RKO (cell line): ENCODE measurements at places on chromosomes 6 and 20.
A peak's percentile ranks its signal among the peaks of the same experiment; 100 is the strongest.

- peak; percentile 8 for DNase-seq
Observed at GRCh38 chr6:56961151-56961550, 6.2 kb downstream of the BEND6 start.

- no peak for DNase-seq
Observed at GRCh38 chr6:31767096-31767645, 4.7 kb downstream of the SAPCD1 start.

DNA sequence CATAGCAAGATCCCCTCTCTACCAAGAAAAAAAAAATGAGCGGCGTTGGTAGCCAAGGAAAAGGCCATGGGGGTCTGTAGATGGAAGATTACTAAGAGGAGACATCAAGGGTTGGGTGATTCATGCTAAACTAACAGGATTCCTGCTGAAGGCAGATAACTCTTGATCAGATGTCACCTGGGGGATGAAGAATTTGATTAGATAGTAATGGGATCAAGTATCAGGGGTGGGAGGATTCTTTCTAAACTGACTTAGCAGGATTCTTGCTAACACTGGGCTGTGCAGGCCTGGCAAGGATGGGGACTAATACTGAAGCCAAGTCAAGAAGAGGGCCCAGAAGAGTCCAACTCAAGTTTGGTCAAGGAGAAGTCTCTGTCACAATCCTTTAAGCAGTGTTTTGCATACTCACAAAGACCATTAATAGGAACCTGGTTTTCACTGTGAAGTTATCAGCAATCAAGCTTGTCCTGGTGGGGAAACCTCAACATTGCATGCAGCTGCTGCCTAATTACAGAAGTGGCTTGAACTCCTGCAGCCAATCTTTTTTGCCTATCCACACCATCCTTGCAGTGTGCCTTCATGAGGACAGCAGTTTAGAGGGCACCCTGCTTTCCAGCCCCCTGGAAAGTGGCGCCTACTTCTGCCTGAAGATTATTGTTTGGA is 61.3 kb downstream of the ANKRD6 start:
- no peak for DNase-seq

- no peak for DNase-seq
Observed at GRCh38 chr6:108598305-108598863, 37.7 kb downstream of the FOXO3 start.

DNA sequence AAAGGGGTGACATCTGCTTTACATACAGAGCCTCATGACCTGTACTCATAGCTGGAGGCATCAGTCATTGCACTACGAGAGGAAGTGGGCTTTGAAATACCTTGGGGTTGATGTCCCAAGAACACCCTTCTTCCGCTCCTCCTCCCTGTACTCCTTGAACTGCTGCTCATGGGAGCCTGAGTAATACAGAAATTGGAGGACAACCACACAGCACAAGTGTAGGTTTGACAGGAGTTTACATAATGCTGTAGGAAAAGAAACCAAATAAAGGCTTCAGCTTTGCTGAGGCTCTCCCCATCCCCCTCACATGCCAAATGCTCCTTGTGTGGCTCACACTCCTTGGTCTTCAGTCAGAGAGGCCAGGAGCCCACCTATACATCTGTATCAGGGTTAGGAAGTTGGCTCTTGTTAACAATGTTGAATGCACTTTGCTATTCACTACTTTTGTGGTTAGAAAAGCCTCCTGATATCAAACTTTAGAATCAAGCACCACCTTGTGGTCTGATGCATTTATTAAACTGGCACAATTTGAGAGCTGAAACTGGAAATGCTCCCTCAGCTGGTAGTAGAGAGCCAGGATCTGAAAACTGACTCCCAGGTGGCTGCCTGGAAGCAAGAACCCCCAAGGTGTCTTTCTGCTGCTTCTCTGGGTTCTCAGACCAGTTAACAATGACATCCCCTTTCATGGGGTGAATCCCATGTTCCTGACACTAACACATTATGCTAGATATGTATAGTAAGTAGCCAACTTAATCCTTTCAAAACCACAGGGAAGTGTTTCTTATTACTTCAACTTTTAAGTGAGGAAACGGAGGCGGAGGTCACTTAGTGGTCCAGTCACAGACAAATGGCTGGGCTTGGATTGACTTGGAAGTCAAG is 56.2 kb upstream of the EDN1 start:
- DNase-seq = peak; percentile 65

DNA sequence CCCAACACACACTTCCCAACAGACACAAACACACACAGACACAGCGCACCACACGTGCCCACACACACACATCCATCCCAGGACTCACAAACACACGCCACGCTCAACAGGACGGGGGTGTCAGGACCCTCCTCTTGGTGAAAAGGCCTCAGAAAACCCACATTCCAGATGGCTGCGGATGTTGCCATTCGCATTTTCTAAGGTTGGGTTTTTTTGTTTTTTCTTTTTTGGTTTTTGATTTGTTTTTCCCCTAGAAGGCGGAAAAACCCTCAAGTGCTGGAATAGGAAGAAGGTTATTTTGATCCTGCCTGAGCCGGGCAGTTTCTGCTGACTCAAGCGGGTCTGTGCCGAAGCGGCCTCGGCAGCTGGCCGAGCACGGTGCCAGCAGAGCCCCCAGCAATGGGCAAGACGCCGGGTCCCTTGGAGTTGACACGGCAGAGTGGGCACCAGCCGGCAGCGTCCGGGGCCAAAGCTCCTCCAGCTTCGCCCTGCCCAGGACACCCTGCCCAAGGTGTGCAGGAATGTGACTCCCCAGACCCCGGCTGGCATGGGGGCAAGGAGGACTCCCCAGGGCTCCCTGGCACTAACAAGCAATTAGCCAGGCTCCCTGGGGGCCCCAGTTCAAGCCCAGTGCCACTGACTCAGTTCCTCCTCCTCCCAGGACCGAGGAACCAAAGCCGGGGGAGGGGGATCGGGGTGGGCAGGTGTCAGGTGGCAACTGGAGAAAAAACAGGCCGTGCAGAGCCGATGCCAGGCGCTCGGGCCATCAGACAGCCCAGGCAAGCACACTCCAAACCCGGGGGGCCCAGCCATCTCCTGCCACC is 40.9 kb upstream of the ZBP1 start:
- no peak for DNase-seq

- DNase-seq = no peak
Observed at GRCh38 chr6:33052627-33053026, 20.8 kb downstream of the HLA-DPA1 start.

DNA sequence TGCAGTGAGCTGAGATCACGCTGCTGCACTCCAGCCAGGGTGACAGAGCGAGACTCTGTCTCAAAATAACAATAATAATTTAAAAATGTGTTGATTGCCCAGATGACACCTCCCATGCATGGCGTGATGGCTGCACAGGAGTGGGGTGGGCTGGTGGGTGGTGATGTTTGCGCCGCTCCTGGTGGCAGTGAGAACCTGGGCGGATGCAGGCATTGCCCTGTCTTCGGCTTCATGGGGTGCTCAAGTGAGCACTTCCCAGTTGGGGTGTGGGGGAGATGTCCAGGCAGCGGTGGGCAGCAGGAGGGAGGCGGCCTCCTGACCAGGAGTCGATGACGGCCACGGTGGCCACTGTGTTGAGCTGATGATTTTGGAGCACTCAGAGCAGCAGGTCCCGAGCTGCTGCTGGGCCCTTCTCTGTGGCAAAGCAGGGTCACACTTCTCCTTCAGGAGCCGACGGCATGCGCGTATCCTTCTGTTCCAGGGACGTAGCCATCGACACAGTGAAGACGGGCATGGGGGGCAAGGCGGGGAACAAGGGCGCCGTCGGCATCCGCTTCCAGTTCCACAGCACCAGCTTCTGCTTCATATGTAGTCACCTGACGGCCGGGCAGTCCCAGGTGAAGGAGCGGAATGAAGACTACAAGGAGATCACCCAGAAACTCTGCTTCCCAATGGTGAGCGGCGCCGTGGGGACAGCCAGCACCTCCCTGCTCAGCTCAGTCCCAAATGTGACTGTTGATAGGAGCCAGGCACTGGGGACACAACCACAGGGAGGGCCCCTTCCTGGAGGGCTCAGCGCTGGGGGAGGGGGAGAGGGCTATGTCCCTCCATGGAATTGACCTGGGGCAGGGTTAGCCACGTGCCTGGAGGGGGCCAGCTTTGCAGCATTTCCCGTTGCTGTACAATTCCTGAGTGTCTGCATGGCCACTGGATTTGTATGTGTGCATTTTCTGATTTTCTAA is 89.7 kb downstream of the SYNJ2 start:
- no peak for DNase-seq

DNA sequence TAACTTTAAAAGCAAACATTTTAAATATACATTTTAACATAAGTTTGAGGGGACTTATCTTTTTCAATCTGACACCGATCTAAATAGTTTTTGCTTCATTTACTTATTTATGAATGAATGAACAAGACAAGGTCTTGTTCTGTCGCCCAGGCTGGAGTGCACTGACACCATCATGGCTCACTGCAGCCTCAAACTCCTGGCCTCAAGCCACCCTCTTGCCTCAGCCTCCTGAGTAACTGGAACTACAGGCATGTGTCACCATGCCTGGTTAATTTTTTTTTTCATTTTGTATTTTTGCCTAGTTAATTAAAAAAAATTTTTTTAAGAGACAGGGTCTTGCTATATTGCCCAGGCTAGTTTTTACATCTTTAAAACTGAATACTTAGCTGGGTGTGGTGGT is 25.4 kb downstream of the FBXO9 start:
- peak; percentile 49 for DNase-seq

GRCh38 chr6:32113386-32114352 is 4.5 kb upstream of the TNXB start:
- peak; percentile 54 for DNase-seq

DNA sequence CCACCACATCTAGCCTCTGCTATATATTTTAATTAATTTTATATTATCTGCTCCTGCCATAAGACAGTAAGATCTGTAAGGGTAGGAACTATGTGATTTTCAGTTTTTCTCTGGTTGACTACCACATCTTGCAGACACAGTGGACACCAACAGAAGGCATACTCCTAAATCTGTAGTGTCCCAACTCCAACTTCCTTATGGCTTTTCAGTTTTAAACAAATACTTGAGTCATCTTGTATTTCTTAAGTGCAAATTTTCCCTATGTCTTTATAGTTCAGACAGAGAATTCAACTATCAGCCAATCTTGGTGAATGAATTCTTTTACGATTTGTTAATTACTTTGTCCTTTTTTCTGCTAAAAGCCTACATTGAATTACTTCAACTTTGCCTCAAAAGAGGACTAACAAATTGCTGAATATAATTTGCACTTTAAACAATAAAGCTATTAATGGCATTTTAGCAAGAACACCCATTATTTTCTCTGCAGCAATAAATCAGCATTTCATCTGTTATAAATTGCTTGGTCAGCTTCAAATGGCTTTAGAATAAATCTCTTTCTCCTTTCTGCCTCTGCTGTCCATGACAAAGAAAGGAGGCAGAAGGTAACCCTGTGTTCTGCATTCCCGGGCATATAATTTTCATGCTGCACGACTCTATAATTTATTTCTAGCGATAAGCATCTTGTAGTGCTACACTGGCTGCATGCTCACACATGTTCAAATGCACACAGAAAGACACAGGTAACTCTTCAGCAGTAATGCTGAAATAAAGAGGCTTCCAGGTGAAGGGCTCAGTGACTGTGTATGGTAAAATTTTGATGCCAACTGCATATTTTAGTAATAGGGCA is 144.8 kb downstream of the BACH2 start:
- no peak for DNase-seq

GRCh38 chr6:111899531-111899930 is 26.3 kb upstream of the FYN start:
- DNase-seq = no peak

DNA sequence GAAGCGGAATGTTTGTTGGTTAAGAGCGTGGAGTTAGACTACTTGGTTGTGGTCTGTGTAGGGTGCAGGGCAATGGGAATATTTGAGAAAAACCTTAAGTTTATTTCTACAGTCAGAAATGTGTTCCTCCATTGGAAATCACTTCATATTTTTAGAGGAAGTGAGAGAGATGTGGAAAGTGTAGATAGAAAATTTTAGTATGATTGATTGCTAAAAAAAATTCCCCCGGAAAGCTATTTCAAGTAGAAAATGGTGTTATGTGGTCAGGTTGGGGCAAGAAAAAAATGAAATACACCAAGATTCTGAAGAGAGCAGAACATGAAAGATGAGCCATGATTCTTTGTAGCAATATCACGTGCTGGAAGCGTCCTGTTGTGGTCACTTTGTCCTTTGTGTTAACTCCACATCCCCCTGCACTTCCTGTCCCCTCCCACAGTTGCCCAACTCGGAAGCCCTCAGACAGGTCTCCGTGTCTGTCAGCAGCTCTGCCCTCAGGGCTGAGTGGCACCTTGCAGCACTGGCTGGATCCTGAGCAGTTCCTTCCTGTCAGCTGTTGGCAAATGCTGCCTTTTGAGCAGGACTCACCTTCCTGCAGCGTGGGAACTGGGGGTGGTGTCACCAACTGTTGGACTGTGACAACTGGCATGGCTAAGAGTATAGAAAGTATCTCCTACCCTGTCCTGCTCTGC is 137.5 kb upstream of the SLC24A3 start:
- DNase-seq = no peak

DNA sequence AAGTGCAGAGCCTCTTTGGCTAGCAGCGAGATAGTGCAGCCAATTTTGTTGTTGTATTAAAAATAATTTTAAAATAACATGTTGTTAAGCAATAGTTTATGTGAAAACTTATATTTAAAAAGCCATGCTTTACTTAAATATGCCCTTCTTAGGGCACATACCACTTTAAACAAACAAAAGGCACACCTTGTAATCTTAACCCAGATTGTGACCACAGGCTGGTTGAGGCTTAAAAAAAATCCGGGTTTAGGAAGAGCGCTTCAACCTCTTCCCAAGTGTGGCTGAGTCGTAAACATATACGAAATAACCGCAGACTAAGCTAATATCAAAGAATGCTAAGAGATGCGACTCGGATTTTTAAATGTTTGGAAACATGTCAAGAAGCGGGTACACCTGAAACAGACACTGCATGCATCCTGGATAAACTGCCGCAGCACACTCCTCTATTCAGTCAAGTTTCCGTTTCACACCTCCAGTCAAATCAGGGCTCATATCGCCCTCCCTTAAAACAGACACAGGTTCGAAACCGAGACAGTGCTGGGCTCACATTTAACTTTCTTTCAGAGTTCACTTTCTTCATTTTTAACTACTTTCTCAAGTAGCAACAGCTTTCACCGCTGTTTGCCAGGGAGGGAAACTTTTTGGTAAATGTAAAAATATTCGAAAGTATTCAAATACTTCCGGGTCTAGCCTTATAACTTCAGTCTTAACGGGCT is 1.5 kb downstream of the DEK start:
- peak; percentile 45 for DNase-seq

GRCh38 chr20:22525821-22526220 is 58.6 kb downstream of the FOXA2 start:
- DNase-seq = no peak

- DNase-seq = no peak
Observed at GRCh38 chr6:4129446-4129845, 5.9 kb downstream of the ECI2 start.

DNA sequence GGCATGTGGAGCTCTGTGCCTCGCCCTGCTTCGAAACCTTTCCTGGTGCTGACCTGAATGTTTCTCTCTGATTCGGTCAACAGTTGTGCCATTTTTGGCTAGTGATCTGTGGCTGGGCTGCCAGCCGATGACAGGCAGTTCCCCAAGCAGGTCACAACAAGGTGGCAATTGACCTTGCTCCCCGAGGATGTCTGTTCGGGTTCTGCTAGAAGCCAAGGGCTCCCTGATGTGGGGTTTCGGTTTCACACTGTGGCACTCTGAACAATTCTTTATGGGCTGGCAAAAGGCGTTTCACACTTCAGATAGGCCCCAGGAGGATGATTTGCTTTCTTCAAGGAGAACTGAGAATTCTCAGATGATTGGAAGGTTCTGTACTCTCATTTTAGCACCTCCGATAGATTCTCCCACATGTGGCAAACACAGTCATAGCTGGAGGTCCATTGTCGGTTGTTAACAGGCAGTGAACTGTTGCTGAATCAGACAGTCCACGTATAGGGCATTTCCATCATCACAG is 135.6 kb downstream of the SLC24A3 start:
- no peak for DNase-seq

GRCh38 chr20:36105711-36106226 is 48.8 kb upstream of the EPB41L1 start:
- DNase-seq = no peak
